ENCODE measurements at places on chromosomes 6 and 20.

DNA sequence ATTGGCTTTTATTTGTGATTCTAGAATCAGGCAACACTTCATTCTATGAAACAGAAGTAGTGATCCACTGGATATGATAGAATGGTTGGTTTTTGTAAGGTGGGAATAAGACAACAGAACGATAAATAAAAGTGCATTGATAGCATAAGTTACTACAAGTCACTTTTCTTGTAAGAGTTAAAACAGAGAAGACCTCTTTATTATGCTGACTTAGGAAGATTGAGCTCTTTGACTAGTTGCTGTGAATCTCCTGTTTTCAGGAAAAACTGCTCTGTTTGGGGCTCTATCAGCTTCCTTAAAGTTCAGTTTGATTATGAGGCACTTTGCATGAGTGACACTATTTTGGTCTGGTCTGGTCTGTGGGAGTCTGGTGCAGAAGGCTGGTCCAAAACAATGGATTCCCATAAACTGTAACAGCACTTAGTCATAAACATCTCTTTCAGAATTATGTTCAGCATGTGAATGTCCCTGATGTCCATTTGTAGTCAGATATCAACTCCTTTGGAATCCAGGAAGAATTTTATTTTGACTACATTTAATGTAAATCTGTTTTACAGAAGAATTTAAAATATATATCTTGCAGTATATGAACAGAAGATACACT is 35.0 kb upstream of the DSE start:
- H3K27ac ChIP-seq, result peak overlapping the region; percentile 92
- peaks cover 18% of the 10 kb centered on the region for H3K4me1 ChIP-seq
- H3K4me3 ChIP-seq, result no peak overlapping the region
- H3K27me3 ChIP-seq, result peaks cover 8% of the 10 kb centered on the region
- H3K36me3 ChIP-seq, result peaks cover 17% of the 10 kb centered on the region

DNA sequence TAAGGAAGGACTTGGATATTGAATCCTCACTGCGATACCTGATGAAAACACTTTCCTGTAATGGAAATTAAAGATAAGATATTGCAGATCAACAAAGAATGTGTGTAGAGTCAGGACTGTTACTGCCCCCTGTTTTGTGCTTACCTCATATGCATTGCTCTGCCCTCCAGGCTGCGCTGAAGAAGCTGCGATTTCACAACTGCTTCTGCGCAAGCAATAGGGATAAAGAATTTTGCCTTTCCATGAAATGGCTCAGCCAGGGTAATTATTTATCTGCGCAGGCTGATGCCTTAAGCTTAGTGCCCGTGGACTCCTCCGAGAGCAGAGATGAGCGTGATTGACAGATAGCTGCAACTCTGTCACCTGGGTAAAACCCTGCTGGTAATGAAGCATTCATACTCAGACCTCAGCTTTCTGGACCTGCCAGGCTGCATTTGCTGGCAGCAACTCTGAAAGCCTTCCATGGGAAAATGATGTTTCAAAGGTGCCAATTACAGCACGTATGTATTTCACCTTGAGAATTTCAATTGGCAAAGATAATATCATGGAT is 370.6 kb downstream of the SAMD5 start:
- H3K4me3 ChIP-seq, result no peak overlapping the region
- H3K36me3 ChIP-seq, result no peaks in the 10 kb centered on the region
- DNase-seq, result no peak
- no peaks in the 10 kb centered on the region for H3K4me1 ChIP-seq

- H3K4me1 ChIP-seq, result peaks cover 9% of the 10 kb centered on the region
- no peaks in the 10 kb centered on the region for H3K36me3 ChIP-seq
- H3K27ac ChIP-seq, result no peak overlapping the region
- no peak overlapping the region for H3K4me3 ChIP-seq
- H3K27me3 ChIP-seq, result no peaks in the 10 kb centered on the region
These were observed 73.4 kb downstream of the FGD2 start for GRCh38 chr6:37078814-37079213.

- peaks cover 35% of the 10 kb centered on the region for H3K36me3 ChIP-seq
- peak overlapping the region; percentile 97 for H3K4me3 ChIP-seq
These were observed 35.4 kb downstream of the CEP250 start for GRCh38 chr20:35490736-35491181.

GRCh38 chr20:33475381-33476152 is 14.3 kb upstream of the CBFA2T2 start:
- no peaks in the 10 kb centered on the region for H3K36me3 ChIP-seq
- no peak overlapping the region for H3K27ac ChIP-seq
- H3K4me1 ChIP-seq, result no peaks in the 10 kb centered on the region
- H3K4me3 ChIP-seq, result no peak overlapping the region
- H3K27me3 ChIP-seq, result no peaks in the 10 kb centered on the region
- DNase-seq, result no peak

- no peak overlapping the region for H3K27ac ChIP-seq
- no peaks in the 10 kb centered on the region for H3K4me1 ChIP-seq
- H3K27me3 ChIP-seq, result no peaks in the 10 kb centered on the region
- no peak overlapping the region for H3K4me3 ChIP-seq
These were observed 495.3 kb downstream of the BMP2 start for GRCh38 chr20:7262803-7263202.

GRCh38 chr6:17405944-17406245 is 12.5 kb downstream of the CAP2 start:
- H3K4me1 ChIP-seq, result no peaks in the 10 kb centered on the region
- no peak for DNase-seq
- peaks cover 6% of the 10 kb centered on the region for H3K27me3 ChIP-seq
- H3K36me3 ChIP-seq, result no peaks in the 10 kb centered on the region
- no peak overlapping the region for H3K27ac ChIP-seq

DNA sequence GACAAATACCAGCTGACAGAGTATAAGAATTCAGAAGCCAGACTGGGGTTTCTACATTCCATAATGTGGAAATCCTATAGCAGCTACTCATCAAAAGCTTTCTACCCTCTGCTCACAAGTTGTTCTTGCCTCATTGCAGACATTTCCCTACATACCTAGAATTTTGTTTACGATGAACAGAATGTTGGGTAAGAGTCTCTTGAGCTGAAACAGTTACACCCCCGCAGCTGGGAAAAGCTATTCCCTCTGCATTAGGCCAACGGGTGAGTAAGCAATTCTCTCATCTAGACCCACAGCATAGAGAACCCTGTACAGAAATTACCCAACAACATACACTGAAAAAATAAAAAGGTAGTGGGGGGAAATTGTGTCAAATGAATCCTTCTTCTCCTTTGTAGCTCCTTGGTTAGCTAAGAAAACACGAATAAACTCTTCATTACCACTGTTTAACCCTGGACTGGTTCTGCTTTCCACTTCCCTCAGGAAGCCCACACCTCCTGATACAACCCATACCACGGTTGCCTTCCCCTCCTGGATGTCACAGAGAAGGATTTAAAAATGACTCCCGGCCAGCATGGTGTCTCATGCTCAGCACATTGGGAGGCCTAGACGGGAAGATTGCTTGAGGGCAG is 215.0 kb upstream of the SHLD1 start:
- peaks cover 16% of the 10 kb centered on the region for H3K4me1 ChIP-seq
- no peak overlapping the region for H3K27ac ChIP-seq
- H3K27me3 ChIP-seq, result no peaks in the 10 kb centered on the region
- no peak for DNase-seq
- H3K36me3 ChIP-seq, result no peaks in the 10 kb centered on the region

Measured in natural killer cell treated with Interleukin-12 subunit alpha and Interleukin-12 subunit beta and Interleukin-15 and Interleukin-18, amount 100 ng/mL, for 72 hours (primary cell).